ENCODE measurements at places on chromosomes 16 and 17. TPM values are rescaled to one million over a fixed set of nuclear protein-coding genes. Genes with fewer than 3 reads are reported as not detected.

DNA sequence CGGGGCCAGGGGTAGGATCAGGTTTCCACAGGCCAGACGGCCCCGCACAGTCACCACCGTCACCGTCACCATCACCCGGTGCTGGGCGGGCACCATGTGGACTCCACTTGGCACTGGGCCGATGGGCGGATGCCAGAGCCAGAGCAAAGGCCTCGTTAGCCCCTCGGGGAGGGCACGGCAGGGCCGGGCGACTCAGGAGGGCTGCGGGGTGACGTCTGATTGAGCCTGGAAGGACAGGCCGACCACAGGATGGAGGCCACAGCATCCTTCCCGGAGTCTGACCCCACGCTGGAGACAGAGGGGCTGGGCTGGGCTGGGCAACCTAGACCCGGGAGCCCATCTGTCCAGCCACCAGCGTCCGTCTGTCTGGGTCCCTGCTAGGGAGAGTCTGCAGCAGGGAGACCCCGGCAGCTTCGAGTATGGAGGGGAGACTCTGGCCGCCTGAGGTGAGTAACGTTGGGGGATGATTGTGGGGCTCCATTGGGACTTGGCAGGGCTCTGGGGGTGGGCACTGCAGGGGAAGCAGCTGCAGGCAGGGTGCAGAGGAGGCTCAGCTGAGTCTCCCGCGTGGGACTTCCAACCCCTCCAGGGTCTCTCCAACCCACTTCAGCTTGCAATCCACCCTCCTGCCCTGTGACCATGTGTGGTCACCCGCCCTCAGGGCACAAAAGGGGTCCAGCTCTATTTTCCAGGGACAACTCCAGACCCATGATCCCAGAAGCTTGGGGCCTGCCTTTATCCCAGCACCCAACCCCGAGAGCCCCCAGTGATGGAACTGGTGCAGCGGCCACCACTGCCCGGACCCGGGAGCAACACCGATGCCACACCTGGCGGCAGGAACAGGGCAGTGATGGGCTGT is 22.6 kb downstream of the SLC25A10 start:
- no peak for DNase-seq

Gene DHRS13
- total RNA-seq = 10.9 TPM

- DNase-seq = no peak
Observed at GRCh38 chr16:74192281-74192797, 104.3 kb upstream of the PSMD7 start.

DNA sequence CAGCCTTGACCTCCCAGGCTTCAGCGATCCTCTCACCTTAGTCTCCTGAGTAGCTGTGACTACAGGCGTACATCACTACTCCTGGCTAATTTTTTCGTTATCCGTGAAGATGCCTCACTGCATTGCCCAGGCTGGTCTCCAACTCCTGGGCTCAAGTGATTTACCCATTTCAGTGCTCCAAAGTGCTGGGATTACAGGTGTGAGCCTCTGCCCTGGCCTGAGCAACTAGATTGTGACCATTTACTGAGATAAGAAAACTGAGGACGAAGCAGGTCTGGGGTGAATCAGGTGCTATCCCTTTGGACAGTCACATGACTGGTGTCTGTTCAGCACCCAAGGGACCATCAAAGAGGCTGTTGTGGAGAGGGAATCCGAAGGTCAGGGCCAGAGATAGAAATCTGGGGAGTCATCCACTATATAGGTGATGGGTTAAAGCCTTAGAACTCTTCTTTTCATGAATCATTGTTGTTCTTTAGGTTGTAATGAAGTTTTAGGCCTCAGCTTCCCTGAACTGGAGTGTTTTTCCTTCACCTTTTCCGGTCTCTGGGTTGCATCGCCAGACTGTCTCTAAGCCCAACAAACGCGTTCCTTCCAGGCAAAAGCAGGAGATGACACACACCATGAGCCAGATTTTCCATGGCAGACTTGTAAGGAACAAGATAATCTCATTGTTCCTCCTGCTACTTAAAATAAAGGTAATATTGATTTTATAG is 62.5 kb downstream of the FTO start:
- no peak for DNase-seq

DNA sequence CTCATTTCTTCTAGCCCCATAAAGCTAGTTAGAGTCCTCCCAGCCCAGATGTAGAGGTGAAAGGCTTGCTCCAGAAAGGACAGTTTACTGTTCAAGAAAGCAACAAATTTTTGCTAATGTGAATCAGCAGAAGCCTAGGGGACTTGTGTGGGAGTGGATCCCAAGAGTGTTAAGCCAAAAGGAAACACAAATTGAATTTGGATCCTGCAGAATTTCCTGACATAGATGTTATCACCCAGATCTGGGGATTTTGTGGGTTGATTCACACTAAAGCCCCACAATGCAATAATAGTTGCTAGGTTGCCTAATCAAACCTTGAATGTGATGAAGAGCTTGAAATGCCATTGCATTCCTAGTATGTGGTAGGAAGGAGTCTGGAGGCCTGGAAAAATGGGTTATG is 135.2 kb upstream of the HS3ST3A1 start:
- no peak for DNase-seq

DNA sequence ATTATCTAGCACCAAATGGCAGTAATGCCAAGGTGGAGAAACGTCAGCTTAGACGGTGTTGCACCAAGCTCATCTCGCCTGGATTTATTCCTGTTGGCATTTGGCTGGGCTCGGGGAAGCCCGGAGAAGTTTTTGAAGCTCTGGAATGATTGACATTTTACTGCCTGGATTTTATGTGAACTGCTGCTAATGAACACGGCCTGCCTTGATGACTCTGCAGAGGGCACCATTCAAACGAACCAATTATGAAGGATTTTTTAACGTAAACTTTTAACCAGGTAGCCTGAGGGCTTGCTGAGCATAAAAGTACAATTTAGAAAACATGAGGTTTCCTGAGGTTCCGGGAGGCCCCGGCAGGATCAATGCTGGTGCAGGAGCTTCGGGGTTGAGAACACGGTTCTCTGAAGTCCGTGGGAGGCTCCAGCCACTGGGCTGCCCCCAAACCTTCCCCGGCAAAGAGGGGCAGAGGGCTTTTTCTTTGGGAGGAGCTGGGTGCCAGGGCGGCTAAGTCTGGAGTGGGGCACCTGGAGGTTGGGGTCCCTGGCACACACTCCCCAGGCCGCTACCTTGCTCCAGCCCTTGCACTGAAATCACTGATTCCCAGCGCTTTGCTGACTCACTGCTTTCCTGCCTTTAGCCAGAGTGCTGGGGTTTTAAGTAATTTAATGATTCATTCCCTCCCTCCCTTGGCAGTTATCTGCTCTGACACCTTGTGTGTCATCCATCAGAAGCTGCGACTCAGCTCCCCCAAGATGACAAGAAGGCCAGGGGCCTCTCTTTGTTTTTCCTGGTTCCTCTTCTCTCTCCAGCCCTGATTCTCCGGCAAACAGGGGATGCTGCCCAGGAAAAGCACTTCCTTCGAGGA is 161.2 kb upstream of the IRX3 start:
- no peak for DNase-seq
